SK-N-SH (cell line): ENCODE measurements at places on chromosomes 16 and 17. TPM values are rescaled to one million over a fixed set of nuclear protein-coding genes. Genes with fewer than 3 reads are reported as not detected.
A peak's percentile ranks its signal among the peaks of the same experiment; 100 is the strongest.

DNA sequence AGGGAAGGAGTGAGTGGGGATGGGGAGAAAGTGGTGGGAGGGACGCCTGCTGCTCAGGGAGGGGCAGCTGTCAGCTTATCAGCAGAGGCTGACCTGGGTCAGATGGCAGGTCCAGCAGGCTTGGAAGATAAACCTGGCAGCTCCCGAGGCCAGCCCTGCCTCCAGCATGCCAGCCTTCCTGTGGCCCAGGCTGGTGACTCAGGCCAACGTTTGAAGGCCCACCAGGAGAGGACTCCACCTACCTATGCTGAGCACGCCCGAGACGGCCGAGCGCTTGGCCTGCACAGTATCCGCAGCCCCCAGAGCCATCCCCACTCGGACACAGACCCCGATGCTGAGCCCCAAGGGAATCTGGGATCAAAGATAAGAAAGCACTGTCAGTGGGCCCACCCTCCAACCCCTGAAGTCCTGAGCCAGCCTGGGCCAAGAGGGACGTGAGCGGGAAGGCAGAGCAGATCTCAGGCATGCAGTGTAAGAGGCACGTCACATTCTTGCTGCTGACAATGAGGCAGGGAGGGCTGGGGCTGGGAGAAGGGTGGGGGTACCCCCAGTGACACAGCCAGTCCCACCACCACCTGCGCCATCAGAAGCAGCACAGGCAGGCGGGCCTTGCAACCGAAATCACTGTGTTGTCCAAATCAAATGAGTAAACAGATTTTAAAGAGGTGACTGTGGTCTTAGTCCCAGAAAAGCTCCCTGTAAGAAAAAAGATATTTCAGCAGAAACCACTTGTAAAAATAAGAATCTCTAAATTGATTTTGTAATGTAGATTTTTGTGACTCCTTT is 12.4 kb downstream of the SLC47A2 start:
- peak; percentile 72 for DNase-seq

- DNase-seq, result no peak
Measured at GRCh38 chr16:71734511-71734910, 10.0 kb upstream of the PHLPP2 start.

Gene HBA2
- polyA plus RNA-seq, result not detected in 2 replicates

GRCh38 chr16:78538919-78539318 is 439.5 kb downstream of the WWOX start:
- no peak for DNase-seq

Gene RAI1
- 2.6 and 4.7 TPM in 2 replicates for polyA plus RNA-seq

DNA sequence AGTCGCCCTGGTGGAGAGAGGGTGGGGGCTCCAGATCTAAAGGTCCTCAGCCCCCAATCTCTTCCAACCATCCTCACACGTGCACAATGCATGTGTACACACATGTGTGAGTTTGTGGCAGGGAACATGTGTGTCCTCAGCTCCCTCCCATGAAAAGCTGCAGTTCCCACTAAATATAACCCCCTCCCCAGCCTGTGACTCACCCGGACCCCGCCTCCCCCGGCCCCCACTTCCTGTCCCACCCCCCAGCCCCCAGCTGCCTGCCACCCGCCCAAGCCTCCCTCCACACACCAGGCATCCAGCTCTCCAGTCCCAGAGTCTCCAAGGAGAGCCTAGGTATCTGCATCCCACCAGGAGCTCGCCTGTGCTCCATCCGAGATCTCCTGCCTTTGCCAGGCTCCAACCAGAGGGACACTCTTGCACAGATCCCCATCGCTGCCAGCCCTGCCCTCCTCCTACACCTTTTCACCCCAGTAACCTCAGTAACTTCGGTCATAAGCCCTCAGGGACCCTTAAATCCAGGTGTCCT is 3.9 kb downstream of the DLG4 start:
- DNase-seq, result peak; percentile 59

Gene CACNG4
- polyA plus RNA-seq, result 12.4 and 13.2 TPM in 2 replicates

Gene MMP28
- polyA plus RNA-seq, result 0.23 and 0.33 TPM in 2 replicates

DNA sequence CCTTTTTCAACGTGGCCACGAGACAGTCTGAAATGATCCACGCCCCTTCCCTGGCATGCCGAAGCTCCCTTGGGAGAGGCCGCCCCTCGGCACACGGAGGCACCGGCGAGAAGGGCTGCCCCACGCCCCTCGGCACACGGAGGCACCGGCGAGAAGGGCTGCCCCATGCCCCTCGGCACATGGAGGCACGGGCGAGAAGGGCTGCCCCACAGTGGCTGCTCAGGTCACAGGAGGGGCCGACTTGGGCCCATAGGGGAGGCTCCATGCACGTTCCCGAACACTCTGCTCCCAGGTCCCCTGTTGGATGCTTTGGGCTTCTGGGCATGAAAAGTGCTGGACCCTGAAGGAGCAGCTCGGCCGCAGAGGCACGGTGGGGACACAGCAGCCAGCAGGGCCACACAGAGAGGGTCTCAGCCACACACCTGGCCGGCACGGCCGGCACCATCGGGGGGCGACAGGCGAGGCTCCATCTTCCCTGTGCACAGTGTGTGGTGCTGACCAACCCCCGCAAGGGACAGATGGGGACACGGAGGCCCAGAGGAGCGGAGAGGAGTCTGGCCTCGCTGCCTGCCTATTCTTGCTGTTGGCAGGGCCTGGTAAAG is 42.8 kb downstream of the CBFA2T3 start:
- DNase-seq, result no peak

- peak; percentile 82 for DNase-seq
Measured at GRCh38 chr16:16021988-16022682, 72.7 kb downstream of the ABCC1 start.

DNA sequence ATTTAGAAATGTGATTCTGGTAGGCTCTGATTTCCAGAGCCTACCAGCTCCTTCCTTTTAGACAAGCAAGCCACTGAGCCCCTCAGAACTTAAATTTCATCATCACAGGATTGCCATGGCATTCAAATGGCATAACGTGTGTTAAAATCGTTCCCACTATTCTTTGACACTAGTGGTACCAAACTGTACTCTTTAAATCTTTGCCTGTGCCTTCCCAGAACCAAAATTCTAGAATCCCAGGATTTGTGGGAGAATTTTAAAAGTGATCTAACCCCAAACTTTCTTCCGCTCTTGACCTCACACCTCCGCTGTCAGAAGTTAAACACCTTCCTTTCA is 287 bp upstream of the INTS2 start:
- DNase-seq, result no peak

Gene SLC38A8
- polyA plus RNA-seq, result 0.08 TPM in 1 of 2 replicates, not detected in the other

- no peak for DNase-seq
Measured at GRCh38 chr17:44356241-44356640, 7.4 kb downstream of the FAM171A2 start.

GRCh38 chr17:66570447-66571195 is 264.3 kb upstream of the CACNG5 start:
- no peak for DNase-seq

- DNase-seq, result peak; percentile 87
Measured at GRCh38 chr16:89241187-89242007, 23.9 kb downstream of the ZNF778 start.

Gene ICAM2
- polyA plus RNA-seq, result 0.08 TPM in 1 of 2 replicates, not detected in the other

- no peak for DNase-seq
Measured at GRCh38 chr16:55040366-55041086, 109.9 kb downstream of the IRX5 start.

- DNase-seq, result no peak
Measured at GRCh38 chr16:525520-526180, 1.9 kb upstream of the CAPN15 start.

DNA sequence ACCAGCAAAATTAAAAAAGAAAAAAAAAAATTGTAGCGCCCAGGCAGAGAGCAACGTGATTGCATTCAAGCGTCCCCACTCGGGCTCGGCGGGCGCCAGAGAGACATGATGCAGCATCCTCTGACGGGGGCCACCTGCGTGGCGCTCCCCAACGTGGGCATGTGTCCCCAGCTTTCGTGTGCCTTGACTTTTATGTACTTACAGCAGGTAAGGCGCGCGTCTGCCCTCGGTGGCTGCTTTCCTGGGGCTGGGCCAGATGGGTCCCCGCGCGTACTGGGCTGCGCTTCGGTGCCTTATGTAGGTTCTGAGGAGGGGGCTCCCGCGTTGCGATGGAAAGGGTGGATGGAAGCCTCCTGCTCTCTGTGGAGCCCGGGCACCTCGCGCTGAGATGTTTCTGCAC is 28.4 kb upstream of the RBFOX1 start:
- peak; percentile 21 for DNase-seq

Gene TLCD2
- 1.3 and 1.9 TPM in 2 replicates for polyA plus RNA-seq

DNA sequence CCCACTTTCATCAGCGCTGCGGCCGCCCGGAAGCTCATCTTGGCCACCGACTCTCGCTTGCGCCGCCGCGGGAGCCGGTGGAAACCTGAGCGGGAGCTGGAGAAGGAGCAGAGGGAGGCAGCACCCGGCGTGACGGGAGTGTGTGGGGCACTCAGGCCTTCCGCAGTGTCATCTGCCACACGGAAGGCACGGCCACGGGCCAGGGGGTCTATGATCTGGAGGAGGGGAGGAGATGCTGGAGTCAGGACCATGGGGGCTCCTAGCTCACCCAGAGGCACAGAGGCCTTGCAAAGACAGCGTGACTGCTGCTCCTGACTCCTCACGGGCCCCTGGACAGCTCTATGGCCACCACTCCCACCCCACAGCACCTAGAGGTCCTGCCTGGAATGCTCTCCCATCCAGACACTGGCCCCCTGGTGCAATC is 9.4 kb downstream of the SNRNP25 start:
- DNase-seq, result no peak

Gene ALOXE3
- polyA plus RNA-seq, result 0.13 and 0.46 TPM in 2 replicates

GRCh38 chr16:85618521-85618920 is 5.4 kb downstream of the GSE1 start:
- DNase-seq, result no peak

DNA sequence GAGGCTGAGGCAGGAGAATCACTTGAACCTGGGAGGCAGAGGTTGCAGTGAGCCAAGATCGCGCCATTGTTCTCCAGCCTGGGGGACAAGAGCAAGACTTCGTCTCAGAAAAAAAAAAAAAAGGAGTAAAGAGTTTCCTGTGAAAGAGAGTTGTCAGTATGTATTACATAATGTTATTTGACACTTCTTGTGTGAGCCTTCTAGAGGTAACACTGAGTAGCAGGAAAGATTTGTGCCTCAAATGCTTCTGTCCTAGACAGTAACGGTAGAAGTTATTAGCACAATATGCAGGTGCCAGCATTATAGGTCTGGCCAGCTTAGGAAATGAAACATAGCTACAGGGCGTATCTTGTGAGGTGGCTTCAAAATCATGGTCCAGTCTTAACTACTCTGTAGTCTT is 6.2 kb downstream of the RPS6KB1 start:
- DNase-seq, result no peak

GRCh38 chr17:39926588-39927100 is 757 bp downstream of the ORMDL3 start:
- DNase-seq, result peak; percentile 69

- DNase-seq, result no peak
Measured at GRCh38 chr16:64629622-64630021, 492.2 kb downstream of the CDH11 start.

GRCh38 chr16:19112099-19112407 is 1.7 kb upstream of the ITPRIPL2 start:
- DNase-seq, result no peak

DNA sequence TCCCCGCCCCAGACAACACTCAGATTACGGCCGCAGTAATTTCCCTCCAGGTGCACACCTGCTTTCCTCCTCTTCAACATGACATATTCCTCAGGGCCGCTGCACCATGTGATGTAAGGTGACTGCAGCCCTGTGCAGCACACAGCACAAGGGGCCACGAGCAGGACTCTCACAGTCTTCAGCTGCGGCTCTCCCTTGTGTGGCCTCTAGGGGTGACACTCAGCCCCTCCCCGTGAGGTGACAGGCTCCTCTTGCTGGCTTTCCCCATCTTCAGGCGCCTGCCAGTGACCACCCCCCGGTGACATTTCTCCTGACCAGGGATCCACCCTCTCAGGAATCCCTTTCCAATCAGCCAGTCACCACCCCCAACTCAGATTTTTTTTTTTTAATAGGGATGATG is 31.3 kb upstream of the ABCC3 start:
- peak; percentile 76 for DNase-seq

Gene EEF2K
- 8.0 and 10.4 TPM in 2 replicates for polyA plus RNA-seq

DNA sequence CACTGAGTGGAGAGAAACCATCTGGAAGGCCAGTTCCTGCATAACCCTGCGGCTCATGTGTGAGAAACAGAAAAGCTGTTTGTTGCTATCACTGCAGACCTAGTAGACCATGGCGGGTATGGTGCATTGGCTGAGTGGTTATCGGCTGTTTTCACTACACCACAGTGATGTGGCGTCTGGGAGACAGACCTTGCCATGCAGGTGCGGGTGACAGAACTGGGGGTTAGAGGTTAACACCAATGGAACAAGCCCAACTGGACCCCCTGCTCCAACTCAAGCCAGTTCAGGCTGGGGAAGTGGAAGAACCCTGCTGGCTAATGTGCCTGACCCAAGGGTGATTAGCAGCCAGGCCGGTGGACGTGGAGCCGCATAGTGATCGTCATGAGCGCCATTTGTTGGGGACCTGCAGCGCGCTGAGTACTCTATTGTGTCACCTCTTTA is 91.9 kb downstream of the IRF8 start:
- no peak for DNase-seq

Gene KRTAP4-1
- not detected in 2 replicates for polyA plus RNA-seq
